ENCODE measurements at places on chromosomes 1 and 21.

DNA sequence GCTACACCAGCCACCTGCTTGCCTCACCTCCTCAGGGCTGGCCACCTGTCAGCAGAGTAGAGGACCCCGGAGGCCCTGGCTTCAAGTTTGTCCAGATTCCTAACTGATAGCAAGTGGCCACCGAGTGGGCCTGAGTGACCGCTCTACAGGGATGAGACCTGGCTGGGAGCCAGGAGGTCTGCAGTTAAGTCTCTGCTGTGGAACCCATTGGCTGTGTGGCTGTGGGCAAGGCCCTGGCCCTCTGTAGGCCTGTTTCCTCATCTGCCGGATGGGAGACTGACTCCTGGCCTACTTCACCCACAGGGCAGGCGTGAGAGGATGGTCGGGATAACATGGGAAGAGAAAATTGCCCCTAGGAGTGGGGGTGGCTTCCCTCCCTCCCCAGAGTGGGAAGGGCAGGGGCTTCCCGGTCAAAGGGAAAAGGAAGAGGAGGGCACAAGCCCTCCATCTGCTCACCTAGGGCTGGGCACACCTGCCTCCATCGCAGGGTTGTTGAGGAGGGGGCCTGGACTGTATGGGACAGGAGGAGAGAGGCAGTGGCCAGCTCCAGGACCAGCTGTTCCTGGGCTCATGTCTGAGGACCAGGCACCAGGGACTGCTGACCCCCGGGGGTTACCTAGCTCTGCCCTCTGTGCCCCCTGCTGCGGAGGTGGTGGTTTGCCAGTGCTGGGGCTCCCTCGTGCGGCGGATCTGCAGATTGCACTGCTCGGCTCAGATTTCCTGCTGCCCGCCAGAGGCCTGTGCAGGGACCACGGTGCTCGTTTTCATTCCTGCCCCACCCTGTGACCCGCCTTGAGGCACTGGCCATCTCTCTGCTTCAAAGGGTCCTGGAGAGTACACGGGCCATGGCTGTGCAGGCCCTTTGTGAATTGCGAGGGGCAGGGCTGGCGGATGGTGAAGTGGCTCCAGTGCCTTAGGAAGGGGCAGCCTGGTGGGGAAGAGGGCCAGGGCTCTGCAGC, 9.1 kb upstream of the MTFR1L start:
- peak; percentile 51 for DNase-seq

DNA sequence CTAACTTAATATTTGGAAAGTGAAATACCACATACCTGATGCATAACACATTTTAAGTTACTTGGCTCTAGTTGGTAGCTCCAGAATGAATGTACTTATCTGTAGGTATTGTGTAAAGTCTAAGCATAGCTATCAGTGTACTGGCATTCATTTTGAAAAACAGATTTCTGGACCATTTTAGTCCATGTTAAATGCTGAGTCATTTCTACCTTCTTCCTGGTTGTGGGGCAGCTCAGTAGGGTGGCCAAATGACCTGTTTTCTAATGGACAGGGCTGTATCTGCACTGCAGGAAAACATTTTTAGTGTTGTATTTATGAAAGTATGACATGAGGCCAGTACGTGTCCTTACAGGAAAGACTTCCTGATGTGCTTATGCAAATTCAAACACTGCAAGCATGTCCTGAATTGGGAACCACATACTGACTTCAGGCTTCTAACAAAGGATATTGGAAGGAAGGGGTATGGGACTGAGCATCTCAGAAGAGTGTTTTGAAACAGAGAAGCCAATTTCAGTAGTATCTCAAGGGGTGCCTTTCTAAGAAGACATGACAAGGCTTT, 300.3 kb upstream of the B3GALT2 start:
- peak; percentile 10 for DNase-seq

- DNase-seq = peak; percentile 63
Measured at GRCh38 chr1:220690140-220691052, at the start of gene C1orf115. C1orf115 (plus strand) TSS chr1:220690363; CDS start chr1:220690403, 40 bp downstream.

DNA sequence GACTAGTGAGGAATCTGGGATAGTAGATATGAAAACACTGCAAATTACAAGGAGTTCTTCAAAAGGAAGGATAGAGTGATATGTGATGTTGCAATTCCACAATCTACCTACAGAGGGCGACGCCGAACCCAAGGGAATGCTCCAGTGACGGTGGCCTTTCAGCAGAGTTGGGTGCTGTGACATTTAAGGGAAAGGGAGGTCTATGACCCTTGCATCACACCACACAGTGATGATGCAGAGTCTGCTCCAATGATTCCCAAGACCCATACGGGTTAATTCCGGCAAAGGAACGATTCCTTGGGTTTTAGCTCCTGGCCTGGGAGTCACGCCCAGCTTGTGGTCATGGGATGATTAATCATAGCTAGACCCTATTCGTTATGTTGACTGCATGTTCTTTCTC, 123.0 kb upstream of the IGSF21 start:
- DNase-seq = peak; percentile 33

DNA sequence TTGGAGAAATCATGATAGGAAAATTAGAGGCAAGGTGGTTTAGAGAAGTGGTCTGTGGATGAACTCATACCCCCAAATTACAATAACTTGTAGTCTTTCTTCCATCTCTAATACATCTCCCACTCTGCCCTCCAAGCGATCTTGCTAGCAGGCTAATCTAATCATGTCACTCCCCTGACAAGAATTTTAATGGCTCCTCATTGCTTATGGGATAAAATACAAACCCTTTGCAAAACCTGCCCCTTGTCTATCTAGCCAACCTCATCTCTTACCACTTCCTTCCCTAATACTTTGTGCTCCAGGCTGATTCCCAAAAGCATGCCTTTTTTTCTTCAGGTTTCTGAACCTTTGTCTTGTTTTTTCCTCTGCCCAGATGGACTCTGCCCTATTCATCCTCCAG, 71.3 kb upstream of the LRRN2 start:
- DNase-seq = no peak

- DNase-seq = peak; percentile 65
Measured at GRCh38 chr1:62682531-62682930, 5.7 kb downstream of the DOCK7 start.

DNA sequence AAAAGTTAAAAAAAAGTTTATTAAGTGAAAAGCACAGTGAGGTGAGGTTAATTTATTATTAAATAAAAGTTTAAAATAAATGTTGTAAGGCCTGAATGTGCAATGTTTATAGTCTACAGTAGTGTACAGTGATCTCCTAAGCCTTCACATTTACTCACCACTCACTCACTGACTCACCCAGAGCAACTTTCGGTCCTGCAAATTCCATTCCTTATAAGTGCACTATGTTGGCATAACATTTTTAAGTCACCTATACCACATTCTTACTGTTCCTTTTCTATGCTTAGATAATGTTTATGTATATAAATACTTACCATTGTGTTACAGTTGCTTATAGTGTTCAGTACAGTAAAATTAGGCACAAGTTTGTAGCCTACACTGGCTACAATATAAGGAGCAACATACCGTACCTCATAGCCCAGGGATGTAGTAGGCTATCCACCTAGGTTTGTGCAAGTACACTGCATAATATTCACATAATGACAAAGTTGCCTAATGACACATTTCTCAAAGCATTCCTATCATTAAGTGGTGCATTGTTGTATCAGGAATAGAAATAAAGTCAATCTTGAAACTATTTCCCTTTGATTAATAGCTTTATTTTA, 426.5 kb upstream of the BRINP3 start:
- peak; percentile 75 for DNase-seq

DNA sequence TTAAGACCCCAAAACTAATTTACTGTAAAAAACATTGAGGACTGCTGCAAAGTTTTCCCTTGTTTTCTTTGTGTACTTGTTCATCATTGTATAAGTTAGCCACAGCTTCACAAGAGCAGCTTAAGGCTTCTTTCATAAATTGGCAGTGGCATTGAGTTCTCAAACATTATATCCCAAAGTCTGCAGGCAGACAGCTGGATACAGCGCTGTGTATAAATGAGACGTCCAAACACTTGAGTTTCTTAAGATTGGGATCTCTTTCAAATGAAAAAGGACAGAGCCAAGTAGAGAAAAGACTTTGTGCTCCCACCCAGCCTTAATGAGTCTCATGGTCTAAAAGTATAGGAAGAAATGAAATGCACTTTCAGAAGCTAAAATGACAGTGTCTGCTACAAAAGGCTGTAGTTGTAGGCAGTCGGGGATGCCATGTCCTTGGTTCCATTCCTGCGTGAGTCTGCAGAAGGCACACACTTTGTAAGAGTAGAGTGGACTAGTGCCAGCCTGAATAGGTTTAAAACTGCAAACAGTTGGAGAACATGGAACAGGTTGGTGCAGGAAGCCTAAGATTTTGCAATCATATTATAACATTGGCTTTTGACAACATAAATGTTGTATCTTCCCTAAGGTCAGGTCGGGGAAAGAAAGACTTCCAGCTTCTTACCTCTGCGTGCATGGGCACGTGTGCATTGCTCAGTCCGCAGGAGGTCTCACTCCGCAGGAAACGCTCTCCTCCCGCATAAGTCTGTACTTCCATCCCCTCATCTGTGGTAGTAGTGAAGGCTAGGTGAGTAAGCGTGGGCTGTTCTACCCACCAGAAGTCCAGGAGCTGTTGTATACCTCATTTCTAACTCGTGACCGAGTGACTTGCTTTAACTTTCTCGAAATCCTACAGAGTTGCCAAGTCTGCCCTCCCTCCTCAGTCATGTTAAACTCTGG, 94.4 kb downstream of the CD247 start:
- DNase-seq = no peak
